ENCODE measurements at places on chromosomes 6 and 20.

- DNase-seq: no peak
Observed at GRCh38 chr6:164034602-164035140, 620.2 kb downstream of the QKI start.

GRCh38 chr6:109014606-109015005 is 80.0 kb downstream of the SESN1 start:
- no peak for DNase-seq

GRCh38 chr6:68087399-68088133 is 547.5 kb upstream of the ADGRB3 start:
- no peak for DNase-seq

GRCh38 chr6:87756858-87757257 is 54.8 kb upstream of the AKIRIN2 start:
- no peak for DNase-seq

GRCh38 chr20:40686434-40686882 is 2.6 kb downstream of the MAFB start:
- no peak for DNase-seq

DNA sequence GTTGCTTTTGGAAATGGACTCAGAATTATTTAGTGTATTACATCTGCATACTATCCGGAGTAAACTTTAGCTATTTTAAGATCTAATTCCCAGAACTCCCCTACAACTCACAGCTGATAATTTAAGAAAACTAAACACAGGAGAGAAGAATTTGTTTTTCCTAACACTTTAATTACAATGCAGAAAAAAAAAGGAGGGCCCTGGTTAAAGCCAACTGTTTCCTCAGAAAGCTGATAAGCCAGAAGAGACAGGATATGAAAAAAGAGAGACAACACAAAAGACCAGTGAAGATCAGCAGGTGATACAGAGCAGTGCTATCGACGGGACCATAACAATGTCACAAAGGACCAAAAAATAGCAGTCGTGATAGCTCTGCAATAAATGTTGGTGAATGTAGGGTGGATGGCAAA is 5.8 kb downstream of the IFNGR1 start:
- no peak for DNase-seq

- no peak for DNase-seq
Observed at GRCh38 chr20:16654858-16655535, 74.8 kb upstream of the SNRPB2 start.

- DNase-seq: peak; percentile 42
Observed at GRCh38 chr6:36387440-36388303, at the start of gene ETV7. ETV7 (minus strand) TSS chr6:36387669; CDS start chr6:36387541, 128 bp downstream.

GRCh38 chr6:51005779-51006178 is 187.1 kb downstream of the TFAP2B start:
- no peak for DNase-seq

DNA sequence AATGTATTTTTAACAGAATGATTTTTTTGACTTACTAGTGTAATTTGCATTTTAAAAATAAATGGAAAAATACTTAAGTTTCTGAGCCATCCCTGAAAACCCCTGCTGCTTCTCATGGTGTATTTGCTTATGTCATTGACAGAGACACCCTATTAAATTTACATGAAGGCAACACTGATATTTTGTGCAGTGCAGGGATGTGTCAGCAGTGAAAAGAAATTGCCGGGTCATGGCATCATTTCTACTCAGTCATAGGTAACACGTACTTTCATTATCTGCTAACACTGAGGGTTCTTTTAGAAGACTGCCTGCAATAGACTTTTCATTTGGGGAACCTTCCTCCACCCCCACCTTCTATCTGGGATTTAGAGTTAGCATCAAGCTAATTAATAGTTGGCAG is 136.7 kb upstream of the RNF217 start:
- no peak for DNase-seq

GRCh38 chr6:30836957-30837356 is 47.4 kb upstream of the DDR1 start:
- DNase-seq: no peak

Measured in right hindlimb (tissue), 1 donor.